ENCODE measurements at places on chromosomes 2 and 18.

GRCh38 chr2:164960159-164960558 lies 4.8 kb upstream of the SLC38A11 start:
- DNase-seq: no peak

DNA sequence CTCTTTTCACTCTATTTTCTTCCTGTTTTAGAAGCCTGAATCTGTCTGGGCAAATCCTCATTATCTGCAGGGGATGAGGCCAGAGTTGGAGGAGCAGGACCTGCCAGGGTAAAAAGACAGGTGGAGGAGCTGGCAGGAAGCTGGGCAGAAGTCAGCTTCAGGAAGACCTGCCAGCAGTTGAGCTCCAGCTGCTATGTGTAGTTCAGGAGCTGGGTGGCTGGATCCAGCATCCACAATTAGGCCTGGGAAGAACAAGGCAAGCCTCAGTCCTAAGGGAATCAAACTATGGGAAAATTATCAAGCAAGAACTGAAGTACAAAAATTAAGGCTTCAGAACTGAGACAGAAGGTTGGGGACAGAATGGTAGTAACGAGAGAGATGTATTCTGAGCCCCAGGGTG lies 174.0 kb downstream of the MREG start:
- no peak for DNase-seq

GRCh38 chr2:239835056-239835455 lies 190.1 kb downstream of the NDUFA10 start:
- DNase-seq: no peak

- DNase-seq: no peak
Observed at GRCh38 chr2:162062559-162062958, 11.5 kb downstream of the DPP4 start.

- no peak for DNase-seq
Observed at GRCh38 chr2:47155091-47155876, at the start of gene STPG4. STPG4 (minus strand) TSS chr2:47155308; CDS start chr2:47155251, 57 bp downstream.

DNA sequence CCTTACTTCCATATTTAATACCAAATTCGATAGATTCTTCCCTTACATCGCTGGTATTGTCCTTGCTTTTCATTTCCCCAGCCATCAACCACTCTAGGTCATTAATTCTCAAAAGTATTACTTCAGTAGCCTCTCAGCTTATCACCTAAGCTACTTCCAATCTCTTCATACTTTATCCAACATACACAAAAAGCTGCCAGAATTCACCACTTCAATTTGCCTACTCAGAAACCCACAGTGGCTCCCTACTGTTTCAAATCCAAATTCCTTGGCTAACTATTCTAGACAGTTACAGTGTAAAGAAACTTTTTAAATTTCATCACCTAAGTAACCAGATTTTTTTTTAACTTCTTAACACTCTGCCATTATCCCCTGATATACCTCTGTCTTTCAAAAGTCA lies 4.7 kb downstream of the SLC25A12 start:
- DNase-seq: no peak

DNA sequence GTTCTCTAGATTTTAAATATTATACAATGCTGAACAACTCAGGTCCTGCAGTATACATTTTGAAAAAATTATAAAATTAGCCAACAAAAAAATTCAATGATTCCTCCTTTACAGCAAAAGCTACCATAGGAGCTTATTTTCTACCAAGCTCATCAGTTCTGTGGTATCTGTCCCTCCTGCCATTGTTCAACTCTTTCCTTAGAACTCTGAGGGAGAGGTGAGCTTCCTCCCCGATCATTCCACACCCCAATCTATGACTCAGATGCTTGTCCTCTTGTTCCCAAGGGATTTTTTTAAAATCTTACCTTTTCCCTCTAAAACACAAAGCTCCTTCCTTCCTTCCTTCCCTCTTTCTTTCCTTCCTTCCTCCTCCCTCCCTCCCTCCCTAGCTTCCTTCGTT lies 13.5 kb downstream of the DPP4 start:
- DNase-seq: no peak

- DNase-seq: peak; percentile 35
Observed at GRCh38 chr2:162301151-162301804, 17.2 kb downstream of the IFIH1 start.

- no peak for DNase-seq
Observed at GRCh38 chr2:11402436-11402835, 58.0 kb upstream of the ROCK2 start.

DNA sequence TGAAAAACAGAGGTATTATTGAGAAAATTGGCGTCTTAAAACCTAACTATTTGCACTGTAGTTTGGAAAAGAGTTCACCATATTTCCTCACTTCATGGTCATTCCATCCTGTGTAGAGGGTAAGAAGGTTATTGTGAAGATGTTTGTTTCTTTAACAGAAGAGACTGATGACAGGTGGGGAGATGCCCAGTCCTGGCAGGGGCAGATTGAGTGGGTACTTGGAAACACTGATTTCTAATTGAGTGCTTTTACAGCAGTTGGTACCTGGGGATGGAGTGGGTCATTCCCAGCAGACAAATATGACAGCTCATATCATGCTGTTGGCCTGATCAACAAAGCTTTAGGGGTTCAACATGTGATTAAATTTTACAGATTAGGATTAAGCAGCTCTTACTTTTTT lies 67.5 kb downstream of the MYOM1 start:
- no peak for DNase-seq

- peak; percentile 17 for DNase-seq
Observed at GRCh38 chr2:135056790-135057189, 4.7 kb downstream of the RAB3GAP1 start.

DNA sequence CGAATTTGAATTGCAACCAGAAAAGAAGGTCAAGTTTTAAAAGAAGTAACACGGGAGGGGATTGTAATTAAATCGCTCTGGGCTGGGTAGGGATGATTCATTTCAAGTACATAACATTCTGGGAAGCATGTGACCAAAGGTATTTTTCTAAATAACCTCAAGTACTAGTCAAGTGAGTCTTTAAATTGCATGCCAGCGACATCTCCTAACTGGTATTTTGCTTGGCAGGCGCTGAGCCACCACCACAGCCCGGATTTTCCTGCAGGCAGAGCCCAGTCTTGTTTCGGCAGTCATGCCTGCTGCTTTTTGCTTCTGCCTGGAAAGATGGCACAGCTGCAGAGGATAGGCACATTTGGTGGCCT lies 33.7 kb upstream of the NPAS2 start:
- no peak for DNase-seq

DNA sequence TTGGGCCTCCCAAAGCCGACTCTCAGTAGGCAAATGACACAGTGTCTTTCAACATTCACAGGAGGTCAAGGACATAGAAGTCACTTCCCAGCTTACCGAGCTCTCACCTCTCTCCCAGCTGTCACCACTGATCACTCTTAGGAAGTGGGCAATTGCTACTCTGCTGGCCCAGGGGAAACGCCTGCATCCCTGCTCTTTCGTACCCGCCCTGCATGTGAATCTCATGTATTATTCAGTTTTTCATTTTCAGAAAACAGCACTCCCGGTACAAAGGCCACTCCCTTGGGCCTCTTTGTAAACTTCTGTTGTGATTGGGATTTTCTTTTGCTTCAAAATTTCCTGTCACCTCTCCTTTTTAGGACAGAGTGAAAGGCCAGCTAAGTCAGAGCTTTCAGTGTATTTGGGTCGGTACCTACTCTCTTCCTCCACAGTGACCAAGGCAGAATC lies 15.4 kb downstream of the MRPL44 start:
- no peak for DNase-seq

GRCh38 chr2:196987649-196988364 lies 61.3 kb upstream of the PGAP1 start:
- peak; percentile 57 for DNase-seq

DNA sequence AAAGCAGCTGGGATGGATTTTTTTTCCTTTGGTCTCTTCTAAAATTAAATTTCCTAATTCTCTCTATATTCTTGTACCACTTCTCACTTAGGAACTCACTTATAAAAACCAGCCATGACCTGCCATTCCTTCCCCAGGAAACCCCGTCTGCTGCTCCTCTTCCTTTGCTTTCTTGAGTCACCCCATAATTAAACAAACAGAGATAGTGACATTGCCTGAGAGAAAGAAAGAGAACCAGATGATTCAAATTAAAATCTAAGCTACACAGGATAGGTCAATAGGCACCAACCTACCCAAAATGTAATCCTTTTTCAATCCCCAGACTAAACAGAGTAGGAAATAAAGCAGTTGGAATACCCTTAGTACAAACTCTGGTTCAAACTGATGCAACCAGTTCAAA lies 9.7 kb downstream of the STK39 start:
- no peak for DNase-seq

GRCh38 chr2:44954889-44955592 lies 13.5 kb downstream of the SIX3 start:
- DNase-seq: no peak

DNA sequence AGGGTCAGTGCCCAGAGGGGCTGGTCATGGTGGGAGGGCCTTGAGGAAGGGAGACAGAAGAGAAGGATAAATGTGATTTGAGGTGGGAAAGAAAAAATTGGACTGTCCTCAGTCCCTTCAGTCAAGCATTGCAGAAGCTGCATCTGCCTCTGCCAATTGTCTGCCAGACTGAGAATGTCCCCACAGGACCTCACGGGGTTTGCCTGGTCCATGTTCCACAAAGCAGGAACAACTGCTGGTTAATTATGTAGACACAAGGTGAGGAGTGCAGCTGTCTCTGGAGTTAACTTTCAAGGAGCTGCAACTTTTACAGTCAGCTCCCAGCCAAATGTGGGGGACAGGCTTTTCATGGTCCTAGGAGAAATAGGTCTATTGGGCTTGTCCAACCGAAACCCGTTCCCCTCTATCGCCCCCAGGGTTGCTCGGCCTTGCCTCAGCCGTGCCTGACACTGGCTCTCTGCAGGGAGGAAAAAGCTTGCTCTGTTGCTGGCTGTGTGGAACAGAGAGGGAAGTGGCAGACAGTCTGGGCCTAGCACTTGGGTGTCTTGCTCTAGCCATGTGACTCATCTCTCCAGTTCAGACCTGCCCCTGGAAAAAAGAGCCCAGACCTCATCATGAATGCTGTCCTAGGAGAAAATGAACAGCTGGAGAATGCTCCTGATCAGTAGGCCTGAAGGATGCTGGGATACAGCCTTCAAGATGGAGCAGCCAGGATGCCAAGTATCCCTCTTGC lies 31.1 kb upstream of the PAX8 start:
- no peak for DNase-seq

DNA sequence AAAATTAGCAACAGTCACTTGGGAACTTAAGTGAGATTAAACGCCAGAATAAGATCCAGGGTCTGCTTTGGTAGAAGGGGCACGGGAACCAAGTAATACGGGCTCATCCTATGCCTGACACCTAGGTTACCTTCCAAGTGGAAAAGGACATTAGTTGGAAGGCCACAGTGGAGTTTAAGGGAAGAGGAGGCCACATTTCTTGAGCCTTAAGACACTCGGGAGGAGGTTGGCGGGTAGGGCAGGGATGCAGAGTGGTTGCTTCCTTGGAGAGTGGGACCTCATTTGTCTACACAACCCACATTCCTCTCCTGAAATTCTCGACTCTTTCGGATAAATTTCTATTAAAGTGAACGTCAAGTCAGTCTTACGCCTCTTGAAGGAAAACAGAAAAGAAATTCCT lies 510 bp upstream of the DNAH6 start:
- no peak for DNase-seq

DNA sequence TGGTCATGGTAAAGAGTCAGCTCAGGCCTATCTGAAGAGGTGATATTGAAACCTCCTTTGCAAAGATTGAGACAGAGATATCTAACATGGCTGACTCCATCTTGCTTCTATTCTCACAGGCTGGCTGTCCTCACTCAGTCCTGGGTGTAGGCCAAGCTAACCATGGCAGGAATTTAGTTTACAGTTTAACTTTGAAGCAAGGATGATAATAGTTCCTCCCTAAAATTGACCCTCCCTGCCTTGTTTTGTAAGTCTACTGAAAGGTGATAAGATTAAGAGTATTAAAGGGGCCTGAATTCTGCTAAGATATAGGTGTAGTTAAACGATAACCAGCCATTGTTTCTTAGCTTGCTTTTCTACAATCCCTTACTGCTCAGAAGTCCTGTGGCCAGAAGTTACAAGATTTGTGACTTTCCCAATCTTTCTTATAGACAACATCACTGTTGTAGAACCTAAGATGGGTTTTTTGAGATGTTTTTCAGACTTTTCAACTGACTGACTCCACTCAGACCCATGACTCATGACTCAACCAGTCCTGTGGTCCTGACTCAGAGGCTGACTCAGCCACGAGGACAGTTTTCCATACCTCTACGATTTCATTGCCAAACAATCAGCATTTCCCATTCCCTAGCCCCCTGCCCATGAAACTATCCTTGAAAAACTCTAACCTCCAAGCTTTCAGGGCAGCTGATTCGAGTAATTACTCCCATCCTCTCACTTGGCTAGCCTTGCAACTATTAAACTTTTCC lies 195.7 kb upstream of the SESTD1 start:
- DNase-seq: no peak

DNA sequence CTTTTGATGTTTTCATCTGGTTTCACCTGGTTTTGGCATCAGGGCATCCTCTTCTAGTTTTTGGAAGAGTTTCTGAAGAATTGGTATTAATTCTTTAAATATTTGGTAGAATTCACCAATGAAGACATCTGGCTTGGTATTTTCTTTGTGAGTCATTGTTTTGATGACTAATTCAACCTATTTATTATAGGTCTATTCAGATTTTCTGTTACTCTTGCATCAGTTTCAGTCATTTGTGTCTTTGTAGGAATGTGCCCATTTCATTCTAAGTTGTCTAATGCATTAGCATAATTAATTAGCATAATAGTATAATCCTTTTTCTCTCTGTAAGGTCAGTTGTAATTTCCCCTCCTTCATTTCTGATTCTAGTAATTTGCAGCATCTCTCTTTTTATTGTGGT lies 8.0 kb downstream of the GNLY start:
- no peak for DNase-seq

- DNase-seq: no peak
Observed at GRCh38 chr2:184589261-184589660, 9.1 kb upstream of the ZNF804A start.

DNA sequence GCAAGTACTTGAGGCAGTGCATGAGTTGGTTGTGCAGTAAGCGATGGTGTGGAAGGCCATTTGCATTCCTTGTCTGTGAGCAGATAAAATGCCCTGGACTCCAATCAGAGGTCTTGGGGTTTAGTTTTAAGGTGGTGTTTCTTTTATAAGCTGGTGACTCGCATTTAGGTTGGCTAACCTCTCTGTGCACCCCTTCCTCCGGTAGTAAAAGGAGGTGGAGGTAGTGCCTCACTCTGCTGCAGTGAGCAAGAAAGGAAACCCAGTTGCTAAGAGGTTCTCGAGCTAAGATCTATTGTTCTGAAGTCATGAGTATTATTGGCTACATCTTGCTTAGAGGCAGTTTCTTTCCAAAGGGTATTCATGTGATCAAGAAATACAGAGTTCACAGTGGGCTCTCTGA lies 74.3 kb upstream of the EML6 start:
- DNase-seq: no peak

DNA sequence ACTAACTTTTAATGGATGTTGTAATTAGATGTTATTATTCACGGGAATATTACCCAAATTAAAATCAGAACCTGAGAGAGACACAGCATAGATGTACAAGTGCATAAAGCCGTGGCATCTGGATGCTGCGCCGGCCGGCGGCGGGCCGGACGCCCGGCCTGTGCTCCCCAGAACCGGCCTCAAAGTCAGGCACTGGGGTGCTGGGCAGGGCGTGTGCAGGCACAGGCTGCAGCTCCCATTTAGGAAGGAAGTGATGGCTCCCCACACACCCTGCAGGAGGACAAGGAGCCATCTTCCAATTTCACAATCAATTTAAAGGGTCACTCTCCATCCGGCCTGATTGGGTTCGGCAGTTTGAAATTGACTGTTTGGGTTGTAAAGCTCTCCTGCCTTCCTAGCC lies 367.7 kb upstream of the SALL3 start:
- no peak for DNase-seq
